ENCODE measurements at places on chromosomes 7 and 10.
A peak's percentile ranks its signal among the peaks of the same experiment; 100 is the strongest.

GRCh38 chr7:132343199-132343598, 233.1 kb downstream of the PLXNA4 start:
- no peak for DNase-seq

GRCh38 chr7:119397156-119397555, 875.8 kb upstream of the KCND2 start:
- DNase-seq = peak; percentile 13

GRCh38 chr7:156950381-156950858, 908 bp downstream of the NOM1 start:
- DNase-seq = no peak

GRCh38 chr7:34224281-34224680, 318.9 kb downstream of the BMPER start:
- DNase-seq = no peak
